ENCODE measurements at places on chromosomes 6 and 20.
A peak's percentile ranks its signal among the peaks of the same experiment; 100 is the strongest.

DNA sequence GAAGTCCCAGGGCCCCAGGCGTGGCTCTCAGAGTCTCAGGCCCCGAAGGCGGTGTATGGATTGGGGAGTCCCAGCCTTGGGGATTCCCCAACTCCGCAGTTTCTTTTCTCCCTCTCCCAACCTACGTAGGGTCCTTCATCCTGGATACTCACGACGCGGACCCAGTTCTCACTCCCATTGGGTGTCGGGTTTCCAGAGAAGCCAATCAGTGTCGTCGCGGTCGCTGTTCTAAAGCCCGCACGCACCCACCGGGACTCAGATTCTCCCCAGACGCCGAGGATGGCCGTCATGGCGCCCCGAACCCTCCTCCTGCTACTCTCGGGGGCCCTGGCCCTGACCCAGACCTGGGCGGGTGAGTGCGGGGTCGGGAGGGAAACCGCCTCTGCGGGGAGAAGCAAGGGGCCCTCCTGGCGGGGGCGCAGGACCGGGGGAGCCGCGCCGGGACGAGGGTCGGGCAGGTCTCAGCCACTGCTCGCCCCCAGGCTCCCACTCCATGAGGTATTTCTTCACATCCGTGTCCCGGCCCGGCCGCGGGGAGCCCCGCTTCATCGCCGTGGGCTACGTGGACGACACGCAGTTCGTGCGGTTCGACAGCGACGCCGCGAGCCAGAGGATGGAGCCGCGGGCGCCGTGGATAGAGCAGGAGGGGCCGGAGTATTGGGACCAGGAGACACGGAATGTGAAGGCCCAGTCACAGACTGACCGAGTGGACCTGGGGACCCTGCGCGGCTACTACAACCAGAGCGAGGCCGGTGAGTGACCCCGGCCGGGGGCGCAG lies at the start of gene HLA-A:
HLA-A (plus strand) TSS at position 258 of the 778 bp plus-strand sequence; CDS start at position 280, 22 bp downstream.
- peak; percentile 92 for DNase-seq

- DNase-seq: no peak
These were observed 49.5 kb upstream of the TFAP2D start for GRCh38 chr6:50663806-50664205.

DNA sequence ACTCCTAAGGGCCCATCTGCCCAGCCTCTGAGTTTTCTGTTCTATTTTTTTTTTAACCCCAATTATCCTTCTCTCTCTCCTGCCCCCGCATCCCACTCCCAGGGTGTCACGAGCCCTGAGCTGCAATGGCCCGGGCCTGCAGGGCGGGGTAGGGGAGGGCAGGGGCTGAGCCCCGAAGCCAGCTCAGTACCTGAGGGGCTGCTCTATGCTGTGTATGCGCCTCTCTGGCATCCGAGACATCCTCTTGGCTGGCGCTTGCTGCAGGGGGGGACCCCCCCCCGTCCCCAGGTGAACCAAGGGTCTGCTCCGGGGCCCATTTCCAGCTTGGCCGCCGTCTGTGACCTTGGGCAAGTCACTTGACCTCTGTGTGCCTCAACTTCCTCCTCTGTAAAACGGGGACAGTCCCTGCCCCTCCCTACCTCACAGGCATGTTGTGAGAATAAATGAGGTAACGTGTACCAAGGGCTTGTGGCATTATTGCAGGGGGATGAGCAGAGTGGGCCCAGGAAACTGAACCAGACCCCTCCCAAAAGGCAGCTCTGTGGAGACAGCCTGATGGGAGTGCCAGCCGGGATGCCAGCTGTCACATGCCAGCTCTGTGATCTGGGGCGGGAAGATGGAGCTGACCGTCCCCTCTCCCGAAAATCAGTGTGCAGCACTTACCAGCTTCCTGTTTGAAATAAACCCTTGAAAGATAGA lies 13.0 kb upstream of the MYL9 start:
- DNase-seq: no peak

- DNase-seq: no peak
These were observed 273.0 kb upstream of the STXBP5 start for GRCh38 chr6:146931214-146931613.

- peak; percentile 7 for DNase-seq
These were observed 37.9 kb upstream of the JARID2 start for GRCh38 chr6:15207923-15208322.

DNA sequence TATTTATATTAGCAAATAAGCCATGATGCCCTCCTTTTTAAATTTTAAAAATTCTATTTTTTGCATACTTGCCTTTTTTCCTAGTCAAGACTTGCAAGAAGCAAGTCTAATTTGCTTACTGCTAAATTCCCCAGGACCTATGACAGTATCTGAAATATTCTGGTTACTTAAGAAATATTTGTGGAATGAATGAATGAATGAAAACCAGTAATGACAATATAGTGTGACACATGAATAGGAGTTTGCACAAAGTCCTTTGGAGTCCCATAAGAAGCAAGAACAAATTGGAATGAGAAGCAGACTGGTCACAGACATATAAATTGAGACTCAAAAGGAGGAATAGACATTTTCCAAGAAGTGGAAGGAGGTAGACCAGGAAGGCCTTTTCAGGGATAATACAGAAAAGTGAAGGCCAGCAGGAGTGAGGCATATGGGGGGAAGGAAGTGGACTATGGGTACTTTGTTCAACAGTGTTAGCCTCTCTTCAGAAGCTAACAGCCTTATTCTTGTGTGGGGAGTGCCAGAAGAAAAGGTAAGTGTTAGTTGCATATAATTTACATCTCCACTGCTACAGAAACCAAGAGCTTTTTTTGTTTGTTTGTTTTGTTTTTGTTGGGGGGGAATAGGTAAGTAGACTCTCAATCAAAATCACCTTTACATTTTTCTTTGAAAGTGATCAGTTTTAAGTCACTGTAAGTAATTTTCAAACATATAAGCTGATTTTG lies 93.6 kb upstream of the FAM184A start:
- DNase-seq: no peak

DNA sequence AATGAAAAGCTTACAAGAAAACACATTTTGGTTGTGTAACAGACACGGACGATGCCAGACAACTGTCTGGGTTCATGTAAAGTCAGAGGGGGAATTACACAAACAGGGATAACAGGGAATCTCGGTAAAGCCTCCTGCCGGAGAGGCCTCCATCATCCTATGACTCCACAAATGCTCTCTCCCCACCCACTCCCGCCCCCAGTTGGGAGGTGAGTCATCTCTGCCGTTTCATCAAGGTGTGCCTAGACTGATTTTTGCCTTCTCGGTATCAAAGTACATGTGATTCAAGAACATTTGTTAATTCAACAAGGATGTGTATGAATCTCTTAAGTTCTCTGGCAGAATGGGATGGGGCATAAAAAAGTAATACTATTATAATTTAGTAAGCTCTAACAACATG lies 304.9 kb upstream of the PRDM1 start:
- DNase-seq: no peak

DNA sequence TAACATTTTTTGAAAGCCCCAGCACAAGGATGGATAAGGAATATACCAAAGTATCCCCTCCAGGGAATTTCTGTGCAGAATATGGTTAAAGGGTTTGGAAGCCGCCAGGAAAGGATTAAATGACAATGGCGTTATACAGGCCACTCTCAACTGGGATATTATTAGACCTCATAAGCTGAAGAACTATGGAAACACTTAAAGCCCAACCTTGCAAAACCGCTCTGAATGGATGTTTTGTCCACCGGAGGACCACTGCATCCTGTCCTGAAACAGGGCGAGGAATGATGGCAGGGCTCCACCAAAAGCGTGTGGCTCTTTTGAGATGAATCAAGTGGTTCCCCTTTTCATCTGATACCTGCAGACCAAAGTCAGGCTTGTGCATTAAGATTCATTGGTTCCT lies 32.4 kb downstream of the NFATC2 start:
- no peak for DNase-seq

DNA sequence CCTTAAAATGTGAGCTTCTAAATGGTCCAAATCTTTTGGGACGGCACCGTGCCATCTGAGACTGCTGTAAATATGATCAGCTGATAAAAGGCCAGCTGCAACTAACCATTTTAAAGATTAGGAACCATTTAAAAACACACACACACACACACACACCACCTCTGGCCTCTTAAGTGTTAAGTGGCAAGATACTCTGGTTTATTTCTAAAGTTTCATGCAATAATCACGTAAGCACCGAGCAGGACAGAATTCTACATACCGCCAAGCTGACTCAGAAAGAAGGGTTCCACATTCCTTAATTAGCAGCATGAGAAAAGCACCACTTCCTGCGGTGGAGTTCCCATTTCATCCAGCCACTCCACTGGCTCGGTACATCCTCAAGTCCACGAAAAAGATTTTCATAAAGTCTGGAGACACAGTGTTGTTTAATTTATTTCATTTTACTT lies 17.8 kb upstream of the ZNF217 start:
- peak; percentile 99 for DNase-seq

DNA sequence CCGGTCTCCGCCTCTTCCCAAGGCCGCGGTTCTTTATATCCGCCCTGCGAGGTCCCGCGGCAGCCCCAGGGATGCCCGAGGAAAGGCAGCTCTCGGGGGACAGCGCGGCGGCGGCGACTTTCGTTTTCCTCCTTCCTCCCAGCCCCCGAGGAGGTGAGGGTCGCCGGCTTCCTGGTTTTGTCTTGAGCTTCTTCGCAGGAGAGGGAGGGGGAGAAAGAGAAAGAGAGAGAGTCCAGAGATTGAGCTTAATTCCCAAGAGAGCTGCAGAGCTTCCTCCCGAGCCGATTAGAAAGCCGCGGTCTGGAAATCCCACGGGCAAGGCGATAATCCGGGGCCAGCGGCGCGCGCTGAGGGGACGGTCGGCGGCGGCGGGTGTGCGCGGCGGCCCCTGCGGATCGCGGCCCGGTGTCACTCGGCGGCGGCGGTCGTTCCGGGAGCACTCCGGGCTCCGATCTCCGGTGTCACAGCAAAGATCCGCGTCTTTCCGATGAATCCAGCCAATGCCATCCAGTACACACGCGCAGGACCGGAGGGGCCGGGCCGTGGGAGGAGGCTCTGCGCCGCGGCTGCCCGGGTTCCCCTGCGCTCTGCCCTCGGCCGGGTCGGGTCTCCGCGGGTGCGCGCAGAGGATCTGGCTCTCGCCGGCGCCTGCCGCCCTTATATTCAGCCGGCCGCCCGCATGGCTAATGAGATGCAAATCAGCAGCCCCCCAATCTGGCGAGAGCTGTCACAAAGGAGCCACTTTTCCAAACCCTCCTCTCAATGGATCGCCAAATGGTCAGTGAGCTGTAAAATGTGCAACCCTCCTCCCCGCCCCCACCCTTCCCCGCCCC lies at the start of gene DLL1:
DLL1 (minus strand) TSS at position 783 of the 833 bp plus-strand sequence. CDS start 939 bp downstream, outside the sequence.
- DNase-seq: peak; percentile 23

GRCh38 chr6:156863504-156863903 lies 86.3 kb downstream of the ARID1B start:
- no peak for DNase-seq

GRCh38 chr20:23645575-23645974 lies 7.8 kb upstream of the CST3 start:
- DNase-seq: no peak

DNA sequence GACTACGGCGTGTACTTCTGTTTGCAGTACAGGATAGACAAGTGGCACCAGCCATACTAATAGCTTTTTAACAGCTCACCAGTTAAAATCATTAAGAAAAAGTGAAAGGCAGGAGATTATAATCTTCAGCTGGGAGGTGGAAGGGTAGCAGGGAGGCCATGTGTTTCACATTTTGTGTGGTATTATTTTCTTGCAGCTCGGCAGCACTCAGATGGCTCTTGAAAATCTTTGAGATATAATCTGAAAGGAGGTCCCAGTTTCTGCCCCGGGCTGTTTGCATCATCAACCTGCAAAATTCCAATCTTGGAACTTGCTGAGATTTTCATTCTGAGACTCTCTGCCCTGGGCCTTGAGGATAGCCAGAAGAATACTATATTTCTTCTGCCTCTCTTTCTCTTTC lies 87.5 kb upstream of the HDAC2 start:
- no peak for DNase-seq

- no peak for DNase-seq
These were observed 15.2 kb downstream of the CHMP4B start for GRCh38 chr20:33826270-33826897.

All from amniotic epithelial cell (primary cell).